Kidney tubule cell (primary cell): ENCODE measurements at places on chromosomes 16 and 17.

DNA sequence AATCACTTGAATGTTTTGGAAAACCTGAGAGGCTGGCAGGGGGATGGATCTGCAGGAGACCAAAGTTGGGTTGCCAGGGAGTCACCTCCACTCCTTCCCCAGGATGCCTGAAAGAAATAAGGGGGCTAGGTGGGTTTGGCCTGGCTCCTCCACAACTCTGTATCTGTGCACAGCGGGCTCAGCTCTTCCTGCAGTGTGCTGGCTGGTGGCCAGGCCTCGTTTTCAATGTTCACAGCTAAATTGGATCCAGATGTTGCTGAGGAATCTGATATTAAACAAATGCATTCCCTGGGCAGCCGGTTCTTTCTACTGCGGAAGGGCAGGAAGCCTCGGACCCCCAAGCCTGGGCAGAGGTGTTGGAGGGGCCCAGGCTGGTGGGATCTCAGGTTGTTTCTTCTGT is 106.2 kb downstream of the N4BP1 start:
- DNase-seq: no peak

DNA sequence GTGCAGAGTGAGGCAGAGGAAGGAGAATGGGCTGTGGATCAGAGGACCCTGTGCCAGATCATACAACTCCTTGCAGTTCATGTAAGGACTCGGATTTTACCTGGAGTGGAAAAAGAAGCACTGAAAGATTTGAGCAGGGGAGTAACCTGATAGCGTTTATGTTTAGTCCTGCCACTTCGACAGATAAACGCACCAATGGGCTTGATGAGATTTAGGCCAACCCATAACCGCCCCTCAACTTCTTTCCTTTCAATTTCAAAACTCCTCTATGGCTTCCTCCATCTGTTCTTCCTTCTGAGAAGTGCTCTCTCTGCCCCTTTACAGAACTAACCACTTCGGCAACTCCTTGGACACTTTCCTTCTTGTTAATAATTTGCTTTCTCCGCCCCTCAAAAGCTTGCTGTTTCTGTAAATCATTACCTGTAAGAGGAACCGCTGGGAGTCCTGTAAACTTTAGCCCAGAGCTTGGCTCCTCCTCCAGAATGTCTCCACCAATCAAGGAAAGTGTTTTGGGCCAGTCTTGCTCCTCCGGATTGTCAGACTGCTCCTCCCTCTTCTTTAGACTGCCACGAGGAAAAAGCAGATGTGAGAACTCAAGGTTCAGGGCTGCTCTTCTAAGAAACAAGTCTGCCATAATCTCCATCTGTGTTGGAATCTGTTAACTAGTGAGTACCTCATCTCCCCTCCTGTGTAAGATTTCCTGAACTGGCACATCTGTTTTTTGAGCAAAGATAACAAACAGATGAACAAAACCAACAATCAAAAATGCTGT is at the start of gene ACSM3:
TSS of gene ACSM3 (plus strand) at position 554 of the 772 bp plus-strand sequence. CDS start 6,021 bp downstream, outside the sequence.
- DNase-seq: peak; percentile 98

GRCh38 chr17:2043785-2044184 is 2.0 kb downstream of the OVCA2 start:
- DNase-seq: peak; percentile 80

- DNase-seq: peak; percentile 48
Observed at GRCh38 chr16:66502020-66502913, 47.7 kb downstream of the TK2 start.

DNA sequence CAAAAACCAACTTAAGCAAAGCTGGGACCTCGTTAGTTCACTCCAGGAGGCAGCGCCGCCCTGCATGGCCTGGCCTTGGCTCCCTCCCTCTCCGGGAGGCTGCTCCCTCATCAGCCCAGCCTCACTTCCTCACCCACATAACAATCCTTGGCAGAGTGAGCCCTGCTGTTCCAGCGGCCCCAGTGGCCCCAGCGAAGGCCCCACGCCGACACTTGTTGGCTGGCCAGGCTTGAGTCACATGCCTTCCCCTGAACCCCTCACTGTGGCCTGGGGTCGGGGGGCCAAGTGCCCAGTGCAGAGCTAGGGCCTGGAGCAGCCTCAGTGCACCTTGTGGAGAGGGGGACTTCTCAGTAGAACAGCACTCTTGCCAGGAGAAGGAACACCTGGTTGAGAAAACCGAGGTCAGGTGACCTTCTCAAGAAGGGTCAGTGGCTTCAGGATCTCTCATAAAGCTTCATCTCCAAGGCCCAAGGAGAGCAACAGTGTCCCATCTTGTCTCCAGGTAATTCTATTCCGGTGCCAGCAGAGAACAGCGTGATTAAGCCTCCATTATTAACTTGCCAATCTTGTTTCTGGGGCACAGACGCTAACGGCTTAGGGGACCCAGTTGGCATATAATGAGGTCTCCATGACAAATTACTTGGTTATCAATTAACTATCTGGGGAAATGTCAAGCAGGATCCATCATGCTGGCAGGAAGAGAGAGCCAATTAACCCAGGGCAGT is 26.8 kb downstream of the ENDOV start:
- DNase-seq: no peak

DNA sequence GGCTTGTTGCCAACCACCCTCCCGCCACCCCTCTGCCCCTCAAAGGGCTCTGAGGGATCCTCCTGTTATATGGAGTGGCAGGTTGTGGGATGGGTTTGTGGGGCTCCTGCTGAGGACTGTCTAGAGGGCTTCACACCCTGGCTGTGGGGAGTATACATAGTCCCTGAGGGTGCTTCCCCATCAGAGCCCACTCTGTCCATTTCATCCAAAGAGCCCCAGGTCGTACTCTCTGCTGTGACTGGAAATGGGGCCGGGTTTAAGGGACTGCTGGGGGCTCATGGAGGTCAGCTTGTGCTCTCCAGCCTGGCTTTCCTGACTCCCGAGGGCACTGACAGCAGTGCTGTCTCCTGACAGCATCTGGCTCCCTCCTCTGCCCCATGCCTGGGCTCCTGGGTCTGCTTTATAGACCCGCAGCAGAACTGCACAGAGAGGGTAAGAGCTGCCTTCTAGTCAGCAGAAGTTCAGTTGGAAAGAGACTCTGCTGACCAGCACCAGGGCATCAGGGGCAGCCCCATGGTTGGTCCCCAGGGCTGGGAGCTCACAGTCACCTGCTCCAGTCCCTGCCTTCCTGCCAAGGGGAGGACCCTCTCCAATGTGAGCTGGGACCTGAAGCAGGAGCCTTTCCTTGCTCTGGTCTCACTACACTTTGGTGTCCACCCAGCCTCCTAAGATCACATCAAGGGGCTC is 17.8 kb upstream of the TNS4 start:
- no peak for DNase-seq
